ENCODE measurements at places on chromosomes 4 and X.

GRCh38 chrX:12906046-12906761, at the start of gene TLR8:
TSS of gene TLR8 (plus strand) at chrX:12906620. CDS start at chrX:12906707, 87 bp downstream.
- no peak for DNase-seq

- peak; percentile 11 for DNase-seq
Observed at GRCh38 chr4:13248621-13249298, 235.4 kb downstream of the RAB28 start.

DNA sequence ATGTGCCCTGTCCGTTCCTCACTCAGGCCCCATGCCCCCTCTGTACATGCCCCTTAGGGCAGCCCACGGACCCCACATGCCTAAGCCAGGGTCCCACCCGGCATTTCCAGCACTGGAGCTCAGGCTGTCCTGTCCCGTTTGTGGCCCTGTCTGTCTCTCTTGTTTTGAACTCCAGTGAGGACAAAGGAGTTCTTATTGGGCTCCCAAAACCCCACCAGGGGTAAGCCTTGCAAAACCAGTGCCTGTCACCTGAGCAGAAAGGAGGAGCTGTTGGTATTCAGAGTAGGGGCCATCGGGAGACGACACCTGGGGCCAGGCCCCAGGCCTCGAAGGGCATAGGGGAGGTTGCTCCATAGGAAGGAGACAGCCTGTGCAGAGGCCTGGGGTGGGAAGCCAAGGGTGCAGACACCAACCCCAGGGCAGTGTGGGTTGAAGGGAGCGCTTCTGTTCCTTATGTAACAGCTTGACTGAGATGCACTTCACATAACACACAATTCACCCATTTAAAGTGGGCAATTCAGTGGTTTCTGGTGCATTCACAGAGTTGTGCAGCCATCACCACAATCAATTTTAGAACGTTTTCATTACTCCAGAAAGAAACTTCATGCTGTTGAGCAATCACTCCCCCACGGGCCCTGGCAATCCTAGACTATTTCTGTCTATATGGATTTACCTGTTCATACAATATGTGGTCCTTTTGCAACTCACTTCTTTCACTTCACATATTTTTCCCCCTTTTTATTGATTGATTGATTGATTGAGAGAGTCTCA, 31.7 kb downstream of the MAN2B2 start:
- DNase-seq, result no peak

DNA sequence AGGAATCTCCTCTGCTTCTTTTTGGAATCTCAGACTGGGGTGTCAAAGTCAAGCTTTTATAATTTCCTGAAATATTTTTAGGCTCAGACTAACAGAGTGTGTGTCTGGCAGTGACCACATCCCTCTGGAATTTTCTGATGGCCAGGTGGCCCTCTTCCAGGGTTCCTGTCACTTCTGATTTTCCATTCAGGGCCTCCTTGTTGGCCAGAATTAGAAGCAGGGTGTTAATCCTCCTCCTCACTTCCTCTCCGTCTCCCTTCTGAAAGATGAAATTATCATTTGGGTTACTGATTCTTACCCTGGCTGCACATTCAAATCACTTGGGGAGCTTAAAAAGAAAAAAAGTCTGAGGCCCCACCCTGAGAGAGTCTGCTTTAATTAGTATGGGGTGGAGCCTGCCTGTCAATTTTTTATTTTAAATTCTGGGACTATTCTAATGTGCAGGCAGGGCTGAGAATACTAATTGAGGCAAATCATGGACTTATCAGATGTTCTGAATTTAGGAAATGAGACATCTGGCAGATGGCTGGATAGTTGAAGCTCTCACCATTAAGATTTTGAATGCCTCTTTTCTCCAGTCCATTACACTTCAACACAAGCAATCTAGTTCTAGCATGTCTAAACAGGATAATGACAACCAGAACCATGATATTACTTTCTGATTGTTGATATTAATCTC, 43.2 kb downstream of the HAND2 start:
- peak; percentile 87 for DNase-seq

- DNase-seq, result no peak
Observed at GRCh38 chr4:100778431-100778830, 260.6 kb upstream of the EMCN start.

- no peak for DNase-seq
Observed at GRCh38 chr4:68129793-68130192, at the start of gene TMPRSS11F. TSS of gene TMPRSS11F (minus strand) at chr4:68129869. CDS start at chr4:68129820, 49 bp downstream.

DNA sequence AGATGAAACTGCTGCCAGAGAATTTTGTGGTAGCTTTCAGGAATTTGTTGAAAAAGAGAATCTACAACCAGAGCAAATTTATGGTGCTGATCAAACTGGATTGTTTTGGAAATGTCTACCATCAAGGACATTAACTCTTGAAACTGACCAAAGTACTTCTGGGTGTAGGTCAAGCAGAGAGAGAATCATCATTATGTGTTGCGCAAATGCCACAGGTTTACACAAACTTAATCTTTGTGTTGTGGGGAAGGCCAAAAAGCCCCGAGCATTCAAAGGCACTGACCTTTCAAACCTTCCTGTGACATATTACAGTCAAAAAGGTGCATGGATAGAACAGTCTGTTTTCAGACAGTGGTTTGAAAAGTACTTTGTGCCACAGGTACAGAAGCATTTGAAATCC, 2.1 kb downstream of the TIGD2 start:
- no peak for DNase-seq

GRCh38 chr4:3303923-3304710, 11.3 kb downstream of the RGS12 start:
- no peak for DNase-seq

DNA sequence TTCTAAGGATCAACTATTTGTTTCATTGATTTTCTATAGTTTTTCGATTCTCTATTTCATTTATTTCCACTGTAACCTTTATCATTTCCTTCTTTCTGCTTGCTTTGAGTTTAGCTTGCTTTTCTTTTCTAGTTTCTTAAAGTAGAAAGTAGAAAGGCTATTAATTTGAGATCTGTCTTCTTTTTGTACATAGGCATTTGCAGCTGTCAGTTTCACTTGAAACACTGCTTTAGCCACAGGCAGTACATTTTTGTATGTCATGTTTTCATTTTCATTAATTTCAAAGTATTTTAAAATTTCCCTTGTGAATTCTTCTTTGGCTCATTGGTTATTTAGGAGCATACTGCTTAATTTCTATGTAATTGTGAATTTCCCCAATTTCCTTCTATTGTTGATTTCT, 152.2 kb downstream of the SH3KBP1 start:
- DNase-seq, result no peak

GRCh38 chr4:142373610-142374009, 472.5 kb downstream of the INPP4B start:
- no peak for DNase-seq

GRCh38 chr4:69096111-69096656, at the start of gene UGT2B7:
TSS of gene UGT2B7 (plus strand) at chr4:69096474. CDS start at chr4:69096521, 47 bp downstream.
- peak; percentile 48 for DNase-seq

DNA sequence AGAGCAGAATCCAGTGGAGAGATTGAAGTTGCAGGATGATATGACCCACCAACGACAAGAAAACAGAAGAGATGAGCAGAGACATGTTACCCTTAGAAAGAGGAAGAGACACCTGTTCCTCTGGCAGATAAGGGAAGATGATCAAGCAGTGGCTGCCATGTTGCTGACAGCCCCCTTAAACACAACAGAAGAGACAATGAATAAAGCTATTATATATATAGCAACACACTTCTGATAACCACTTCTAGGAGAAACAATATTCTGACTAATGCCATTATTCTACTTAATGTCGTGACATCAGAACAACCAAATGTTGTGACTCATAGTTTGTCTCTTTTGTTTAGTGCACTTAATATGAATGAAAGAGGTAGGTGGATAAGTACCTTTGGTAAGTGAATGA, 44.9 kb downstream of the SH3RF1 start:
- DNase-seq, result no peak

DNA sequence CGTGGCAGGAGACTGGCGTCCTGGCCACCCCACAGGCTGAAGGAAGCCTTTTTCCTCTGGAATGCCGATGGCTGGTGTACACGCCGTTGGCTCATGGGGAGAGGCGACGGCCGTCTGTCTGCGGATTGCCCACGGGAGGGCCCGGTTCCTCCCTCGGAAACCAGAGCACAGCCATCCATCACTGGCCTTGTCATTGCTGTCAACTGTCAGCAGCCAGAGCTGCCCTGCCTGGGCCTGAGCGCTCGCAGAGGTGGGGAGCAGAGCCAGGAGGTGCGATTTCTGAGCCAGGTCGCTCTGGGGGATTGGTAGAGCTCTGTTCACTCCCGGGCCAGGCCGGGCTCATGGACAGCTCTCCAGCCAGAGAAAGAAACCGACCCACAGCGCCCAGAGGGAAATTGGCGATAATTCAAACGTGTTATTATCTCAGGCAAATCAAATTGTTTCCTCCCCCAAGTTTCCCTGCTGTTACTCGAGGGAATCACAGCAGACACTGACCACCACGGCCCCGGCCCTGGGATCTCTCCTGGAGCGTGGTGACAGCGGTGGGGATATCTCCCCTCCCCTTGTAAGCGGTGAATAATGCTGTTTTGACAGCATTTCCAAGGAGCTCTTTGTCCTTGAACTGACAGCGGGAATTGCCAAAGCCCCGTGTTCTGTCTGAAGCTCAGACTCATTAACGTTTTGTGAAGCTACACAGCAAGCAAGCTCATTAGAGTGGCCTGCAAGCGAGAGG, 220.9 kb upstream of the PSAPL1 start:
- DNase-seq, result peak; percentile 86

- no peak for DNase-seq
Observed at GRCh38 chr4:152659806-152660205, 20.0 kb downstream of the TMEM154 start.

DNA sequence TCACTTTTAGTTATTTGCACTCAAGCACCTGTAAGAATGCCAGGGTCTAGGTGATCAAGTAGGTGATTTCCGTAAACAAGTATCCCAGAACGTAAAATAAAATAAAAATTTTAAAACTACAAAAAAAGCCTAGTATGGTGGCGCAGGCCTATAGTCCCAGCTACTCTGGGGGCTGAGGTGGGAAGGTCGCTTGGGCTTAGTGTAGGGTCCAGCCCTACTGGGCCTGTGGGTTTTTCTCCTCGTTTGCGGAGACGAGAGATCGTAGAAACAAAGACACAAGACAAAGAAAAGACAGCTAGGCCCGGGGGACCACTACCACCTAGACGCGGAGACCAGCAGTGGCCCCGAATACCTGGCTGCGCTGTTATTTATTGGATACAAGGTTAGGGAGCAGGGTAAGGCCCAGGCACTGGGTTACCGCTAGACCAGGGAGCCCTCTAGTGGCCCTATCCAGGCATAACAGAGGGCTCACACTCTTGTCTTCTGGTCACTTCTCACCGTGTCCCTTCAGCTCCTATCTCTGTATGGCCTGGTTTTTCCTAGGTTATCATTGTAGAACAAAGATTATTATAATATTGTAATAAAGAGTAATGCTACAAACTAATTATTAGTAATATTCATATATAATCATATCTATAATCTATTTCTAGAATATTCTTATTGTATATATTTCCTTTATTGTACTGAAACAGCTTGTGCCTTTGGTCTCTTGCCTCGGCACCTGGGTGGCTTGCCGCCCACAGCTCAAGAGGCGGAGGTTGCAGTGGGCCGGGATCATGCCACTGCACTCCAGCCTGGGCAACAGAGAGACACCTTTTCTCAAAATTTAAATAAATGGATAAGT, 38.4 kb downstream of the SAGE1 start:
- peak; percentile 45 for DNase-seq

- peak; percentile 23 for DNase-seq
Observed at GRCh38 chrX:119885554-119886428, 9.9 kb upstream of the AKAP14 start.

- peak; percentile 62 for DNase-seq
Observed at GRCh38 chr4:77618383-77619241, 13.0 kb downstream of the CXCL13 start.

DNA sequence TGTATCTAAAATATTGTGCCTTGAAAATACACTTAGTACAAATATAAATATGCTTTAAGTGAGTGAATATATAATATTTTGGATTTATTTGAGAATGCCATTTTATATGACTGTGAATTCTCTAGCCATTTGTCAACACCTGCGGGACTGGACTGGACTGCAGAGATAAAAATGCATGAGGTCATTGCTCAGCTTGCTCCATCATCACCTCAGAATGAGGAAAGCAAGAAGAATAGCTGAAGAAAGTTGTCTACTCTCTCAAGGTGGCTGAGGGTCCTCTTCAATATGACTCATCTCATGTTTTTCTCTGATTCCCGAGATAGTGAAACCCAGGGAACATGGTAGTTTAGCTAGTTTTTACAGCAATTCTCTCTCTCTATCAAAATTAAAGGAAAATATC, 732.5 kb upstream of the AGA start:
- no peak for DNase-seq

DNA sequence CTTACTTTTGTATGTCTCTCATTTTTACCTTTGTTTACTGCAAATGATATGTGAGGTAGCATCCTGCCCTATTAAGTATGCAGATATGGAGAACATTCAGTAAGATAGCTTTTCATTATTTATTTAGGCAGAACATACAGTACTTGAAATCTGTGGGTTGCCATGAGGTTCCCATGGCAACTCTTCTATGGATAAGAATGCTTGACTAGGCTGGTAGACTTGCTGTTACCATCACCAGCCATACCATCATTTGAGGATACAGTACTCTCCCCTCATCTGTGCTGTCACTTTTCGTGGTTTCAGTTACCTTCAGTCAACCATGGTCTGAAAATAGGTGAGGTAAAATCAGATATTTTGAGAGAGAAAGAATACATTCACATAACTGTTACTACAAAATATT, 56.7 kb downstream of the NAF1 start:
- DNase-seq, result no peak

- DNase-seq, result no peak
Observed at GRCh38 chr4:165118256-165118909, 5.7 kb upstream of the TMEM192 start.

- peak; percentile 78 for DNase-seq
Observed at GRCh38 chr4:75939890-75940691, 722 bp downstream of the NAAA start.

GRCh38 chr4:123291329-123291728, 105.3 kb upstream of the SPRY1 start:
- DNase-seq, result no peak

GRCh38 chrX:17462881-17463280, 87.9 kb downstream of the NHS start:
- DNase-seq, result no peak

- peak; percentile 48 for DNase-seq
Observed at GRCh38 chr4:108166038-108166437, 2.7 kb downstream of the LEF1 start.

DNA sequence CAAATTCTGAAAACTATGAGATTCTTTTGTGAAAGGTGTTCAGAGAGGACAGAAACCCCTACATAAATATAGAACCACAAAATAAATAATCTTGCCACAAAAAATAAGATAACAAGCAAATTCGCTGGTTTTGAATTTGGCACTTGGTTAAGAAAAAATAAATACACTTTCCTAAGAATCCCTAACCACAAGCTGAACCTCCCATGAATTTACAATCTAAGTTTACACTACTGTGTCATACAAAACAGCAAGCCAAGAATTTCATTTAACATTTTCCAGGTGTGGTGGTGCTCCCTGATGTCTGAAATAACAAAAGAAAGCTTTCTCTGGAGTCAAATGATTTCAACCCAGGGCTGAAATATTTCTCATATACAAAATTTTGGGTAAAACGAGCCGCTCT, 121.0 kb downstream of the KCNIP4 start:
- no peak for DNase-seq

GRCh38 chr4:150999086-150999485, 16.0 kb downstream of the LRBA start:
- DNase-seq, result no peak

- DNase-seq, result peak; percentile 63
Observed at GRCh38 chrX:118459494-118459893, 36.1 kb upstream of the DOCK11 start.

- DNase-seq, result no peak
Observed at GRCh38 chr4:108834166-108834834, 71.4 kb upstream of the ETNPPL start.

- no peak for DNase-seq
Observed at GRCh38 chrX:3378156-3378555, 31.7 kb upstream of the MXRA5 start.
